ENCODE measurements at places on chromosomes 6 and 20.
A peak's percentile ranks its signal among the peaks of the same experiment; 100 is the strongest.

DNA sequence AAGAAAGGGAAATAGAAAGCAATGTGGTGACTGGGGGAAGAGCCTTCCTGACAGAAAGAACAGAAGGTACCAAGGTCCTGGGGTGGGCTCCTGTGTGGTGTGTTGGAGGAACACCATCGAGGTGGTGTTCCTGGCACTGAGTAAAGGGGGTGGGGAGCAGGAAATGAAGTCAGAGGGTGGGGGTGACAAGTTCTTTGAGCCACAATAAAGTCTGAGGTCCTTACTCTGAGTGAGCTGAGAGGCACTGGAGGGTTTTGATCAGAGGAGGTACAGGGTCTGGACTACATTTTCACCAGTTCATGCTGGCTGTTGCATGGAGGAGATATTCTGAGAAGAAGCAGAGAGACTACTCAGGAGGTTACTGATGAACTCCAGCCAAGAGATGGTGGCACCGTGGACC is 198.2 kb downstream of the GMPR start:
- DNase-seq, result peak; percentile 59

DNA sequence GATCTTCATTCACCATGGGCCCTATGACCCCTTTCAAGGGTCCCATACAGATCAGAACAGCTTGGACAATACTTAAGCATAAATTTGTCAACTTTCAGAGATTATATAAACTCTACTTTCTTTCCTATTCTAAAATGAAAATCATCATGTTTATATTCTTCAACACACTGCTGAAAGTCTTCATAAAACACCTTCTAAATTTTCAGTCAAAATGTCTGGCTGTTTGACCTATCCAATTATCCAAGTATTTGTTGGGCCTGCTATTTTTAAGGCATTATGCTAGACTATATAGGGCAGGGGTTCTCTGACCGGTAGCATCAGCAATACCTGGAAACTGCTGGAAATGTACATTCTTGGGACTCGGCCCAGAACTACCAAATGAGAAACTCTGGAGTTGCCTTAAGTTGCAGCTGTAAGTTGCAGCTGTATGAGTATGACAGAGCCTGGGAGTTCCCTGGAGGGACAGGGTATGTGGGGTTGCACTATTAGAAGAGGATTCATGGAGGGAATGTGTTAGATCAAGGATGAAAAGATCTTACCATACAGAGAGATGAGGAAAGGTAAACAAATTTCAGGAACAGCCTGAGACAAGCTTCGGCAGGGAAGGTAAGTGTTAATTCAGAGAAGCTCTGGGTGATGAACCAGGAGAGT is 293.0 kb downstream of the ADGB start:
- no peak for DNase-seq

DNA sequence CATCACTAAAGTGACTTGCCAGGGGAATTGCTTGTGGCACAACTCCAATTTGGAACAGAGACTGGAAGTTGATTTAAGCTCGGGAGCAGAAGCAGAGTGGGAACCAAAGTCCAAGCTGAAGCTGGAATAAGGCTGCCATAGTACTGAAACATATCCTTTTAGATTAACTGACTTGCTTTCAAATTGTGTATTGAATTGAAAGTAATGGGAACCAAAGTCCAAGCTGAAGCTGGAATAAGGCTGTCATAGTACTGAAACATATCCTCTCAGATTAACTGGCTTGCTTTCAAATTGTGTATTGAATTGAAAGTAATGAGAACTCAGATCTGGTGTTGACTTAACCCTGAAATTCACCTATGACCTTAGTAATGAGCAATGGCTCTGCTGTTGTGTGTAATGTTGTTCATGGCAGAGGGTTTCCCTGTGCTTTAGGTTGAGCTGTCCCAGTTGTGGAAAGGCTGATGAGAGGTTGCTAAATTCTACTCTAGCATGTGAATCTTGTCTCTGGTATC is 40.2 kb downstream of the CENPW start:
- DNase-seq, result no peak

DNA sequence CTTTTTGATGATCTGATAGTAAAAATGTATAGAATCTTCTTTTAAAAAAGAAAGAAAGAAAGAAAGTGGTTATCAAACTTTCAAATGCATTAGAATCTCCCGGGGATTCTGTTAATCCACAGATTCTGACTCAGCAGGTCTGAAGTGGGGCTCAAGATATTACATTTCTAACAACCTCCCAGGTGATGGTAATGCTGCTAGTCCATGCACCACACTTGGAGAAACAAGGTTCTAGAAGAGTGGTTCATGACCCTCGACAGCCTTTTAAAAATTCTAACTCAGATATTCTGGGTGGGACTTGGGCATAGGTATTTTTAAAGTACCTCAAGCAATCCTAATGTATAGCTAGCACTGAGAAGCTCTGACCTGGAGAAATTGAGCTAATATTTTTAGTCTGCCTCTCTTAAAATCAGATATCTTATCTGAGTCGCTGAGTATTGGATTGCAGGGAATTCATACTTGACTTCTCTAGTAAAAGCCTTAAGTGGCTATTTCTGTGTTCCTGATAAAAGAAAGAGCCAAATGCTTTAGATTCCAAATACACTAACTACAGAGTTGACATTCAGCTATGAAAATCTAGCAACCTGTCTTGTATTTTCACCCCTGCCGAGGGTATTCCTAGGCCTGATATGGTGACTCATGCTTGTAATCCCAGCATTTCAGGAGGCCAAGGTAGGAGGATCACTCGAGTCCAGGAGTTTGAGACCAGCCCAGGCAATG is 252.4 kb downstream of the PHACTR1 start:
- no peak for DNase-seq

DNA sequence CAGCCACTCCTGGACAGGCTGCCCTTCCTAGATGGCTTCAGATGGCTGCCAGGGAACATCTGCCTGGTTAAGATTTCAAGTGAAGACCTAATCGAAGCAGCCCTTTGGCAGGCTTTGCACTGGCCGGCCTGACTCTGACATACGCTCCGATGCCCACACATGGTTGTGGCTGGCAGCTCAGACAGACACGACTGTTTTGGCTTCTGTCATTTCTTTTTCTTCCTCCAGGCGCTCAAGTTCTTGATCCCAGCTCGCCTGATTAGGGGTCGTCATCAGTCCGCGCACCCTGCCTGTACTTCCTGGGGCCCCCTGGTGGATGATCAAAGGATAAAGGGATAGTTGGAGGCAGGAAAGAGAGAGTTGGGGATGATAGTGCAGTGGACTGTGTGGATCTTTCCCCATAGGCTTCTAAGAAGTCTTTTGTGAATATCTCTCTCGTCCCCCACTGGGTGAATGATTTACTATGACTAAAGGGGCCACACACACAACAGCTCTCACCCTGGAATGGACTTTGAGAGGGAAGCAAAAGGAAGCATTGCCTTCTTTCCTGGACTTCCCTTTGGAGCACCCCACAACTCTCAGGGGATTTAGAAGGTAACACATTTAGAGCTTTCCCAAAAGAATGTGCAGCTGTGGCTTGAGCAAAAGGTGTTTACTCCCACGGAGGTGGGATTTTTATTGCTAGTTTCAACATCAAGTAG is 21.4 kb upstream of the TRAM2 start:
- DNase-seq, result peak; percentile 55

DNA sequence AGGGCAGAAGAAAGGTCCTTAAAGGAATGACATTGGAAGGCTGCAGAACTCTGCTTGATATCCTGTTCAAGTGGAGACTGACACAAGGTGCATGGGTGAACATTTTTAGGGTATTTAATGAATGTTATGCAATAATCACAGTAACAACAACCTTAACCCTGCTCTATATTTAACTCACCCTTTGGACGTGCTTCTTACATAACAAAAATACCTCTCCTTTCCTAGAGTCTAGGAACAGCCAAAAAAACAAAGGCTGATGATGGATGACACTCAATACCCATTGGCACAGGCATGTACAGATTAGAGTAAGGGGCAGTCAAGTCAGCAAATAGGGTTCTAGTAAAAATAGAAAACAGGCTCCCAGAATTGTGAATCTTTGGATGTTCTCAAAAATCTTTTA is 30.6 kb downstream of the ROS1 start:
- no peak for DNase-seq

DNA sequence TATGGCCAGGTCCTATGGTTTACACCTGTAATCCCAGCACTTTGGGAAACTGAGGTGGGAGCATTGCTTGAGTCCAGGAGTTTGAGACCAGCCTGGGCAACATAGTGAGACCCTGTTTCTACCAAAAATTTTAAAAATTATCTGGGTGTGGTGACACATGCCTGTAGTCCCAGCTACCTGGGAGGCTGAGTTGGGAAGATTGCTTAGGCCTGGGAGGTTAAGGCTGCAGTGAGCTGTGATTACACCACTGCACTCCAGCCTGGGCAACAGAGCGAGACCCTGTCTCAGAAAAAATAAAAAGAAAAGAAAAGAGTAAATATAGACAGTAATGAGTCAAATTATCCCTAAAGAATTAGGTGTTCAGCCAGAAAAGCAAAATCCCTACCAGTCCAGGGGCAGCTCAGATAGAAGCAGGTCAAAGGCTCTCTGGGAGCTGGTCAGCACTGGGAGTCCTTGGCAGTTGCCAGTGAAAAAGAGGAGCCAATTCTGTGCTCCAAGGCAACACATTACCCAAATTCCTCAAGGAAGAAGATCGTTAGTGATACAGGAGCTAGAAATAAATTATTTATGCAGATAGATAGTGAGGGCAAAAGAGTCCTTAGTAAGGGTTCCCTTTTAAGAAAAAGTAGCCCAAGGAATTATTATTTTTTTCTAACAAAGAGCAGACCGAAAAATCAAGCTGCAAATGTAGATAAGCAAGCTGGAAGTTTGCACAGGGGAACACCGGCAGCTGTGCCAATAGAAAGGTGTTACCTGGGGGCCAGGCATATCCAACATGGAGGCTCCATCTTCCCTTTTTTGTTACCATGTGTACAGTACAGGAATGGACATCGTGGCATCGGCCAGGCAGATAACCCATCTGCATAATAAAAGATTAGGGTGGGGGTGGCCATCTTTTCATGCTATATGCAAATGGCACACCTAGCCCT is 31.4 kb upstream of the SEC63 start:
- no peak for DNase-seq

GRCh38 chr6:149078211-149078782 is 239.2 kb upstream of the TAB2 start:
- DNase-seq, result no peak

DNA sequence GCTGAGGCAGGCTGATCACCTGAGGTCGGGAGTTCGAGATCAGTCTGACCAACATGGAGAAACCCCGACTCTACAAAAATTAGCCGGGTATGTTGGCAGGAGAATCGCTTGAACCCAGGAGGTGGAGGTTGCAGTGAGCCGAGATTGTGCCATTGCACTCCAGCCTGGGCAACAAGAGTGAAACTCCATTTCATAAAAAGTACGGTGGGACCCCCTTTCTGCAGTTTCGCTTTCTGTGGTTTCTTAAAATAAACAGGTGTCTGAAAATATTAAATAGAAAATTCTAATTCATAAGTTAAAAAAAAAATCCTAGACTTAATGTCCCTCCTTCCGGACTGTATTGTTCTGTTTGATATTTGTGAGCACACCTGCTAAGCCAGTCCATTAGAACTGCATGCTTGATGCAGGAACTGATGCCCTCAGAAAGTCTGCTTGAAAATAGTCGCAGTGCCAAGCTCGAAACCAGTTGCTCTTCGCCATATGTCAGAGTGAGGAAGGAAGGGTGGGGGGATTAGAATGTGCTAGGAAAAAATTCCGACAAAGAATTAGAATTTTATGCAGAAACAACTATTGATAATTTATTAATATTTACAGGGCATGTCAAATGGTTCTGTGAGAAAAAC is 85.9 kb downstream of the JARID2 start:
- DNase-seq, result no peak
